ENCODE measurements at places on chromosomes 2 and 18.

GRCh38 chr2:226216575-226216974 is 583.0 kb downstream of the IRS1 start:
- DNase-seq, result no peak

GRCh38 chr2:70496819-70497218 is 56.8 kb downstream of the TGFA start:
- no peak for DNase-seq

- DNase-seq, result no peak
Observed at GRCh38 chr2:40431600-40431955, 20.3 kb downstream of the SLC8A1 start.

DNA sequence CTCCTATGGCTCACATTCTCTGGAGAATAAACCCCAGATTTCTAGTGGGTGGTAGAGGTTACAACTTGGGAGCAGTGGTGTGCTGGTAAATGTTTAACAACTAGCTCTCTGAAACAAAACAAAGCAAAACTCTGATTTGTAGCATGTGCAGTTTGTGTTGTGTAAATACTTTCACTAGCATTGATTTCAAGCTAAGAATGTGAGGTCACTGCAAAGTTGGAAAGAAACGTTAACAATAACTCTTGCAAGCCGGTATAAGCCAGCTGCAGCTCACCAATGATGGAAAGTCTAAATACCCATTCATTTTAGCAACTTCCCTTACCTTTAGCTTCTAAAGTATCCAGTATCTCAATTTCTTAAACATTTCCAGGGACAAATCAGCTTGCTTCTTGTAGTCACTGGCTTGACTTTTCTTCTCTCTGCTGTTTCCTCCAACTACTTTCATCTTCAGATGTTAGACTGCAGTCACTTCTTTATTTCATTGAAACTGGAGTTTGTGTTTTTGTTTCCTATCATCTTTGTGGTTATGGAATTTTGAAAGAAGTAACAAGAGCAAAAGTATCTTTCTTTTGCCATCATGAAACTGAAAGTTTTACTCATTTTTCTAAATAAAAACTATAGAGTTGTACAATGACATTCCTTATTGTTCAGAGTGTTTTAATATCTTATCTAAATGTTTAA is 140.2 kb downstream of the PLCL1 start:
- no peak for DNase-seq

DNA sequence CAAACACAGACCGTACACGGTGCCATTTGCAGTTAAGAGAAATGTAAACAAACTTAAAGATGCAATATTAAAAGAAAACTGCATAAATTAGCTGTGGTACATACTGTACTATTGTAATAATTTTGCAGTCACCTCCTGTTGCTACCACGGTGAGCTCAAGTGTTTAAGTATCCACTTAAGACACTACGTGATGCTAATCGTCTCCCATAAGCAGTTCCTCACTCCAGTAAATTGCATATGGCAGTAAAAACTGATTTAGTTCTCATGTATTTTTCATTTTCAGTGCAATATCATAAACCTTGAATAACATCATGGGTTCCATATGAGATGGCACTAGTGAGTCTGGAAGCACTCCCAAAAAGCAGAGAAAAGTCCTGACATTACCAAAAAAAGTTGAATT is 14.4 kb downstream of the CLEC4F start:
- no peak for DNase-seq

GRCh38 chr2:82875858-82876257 is 1583.2 kb downstream of the SUCLG1 start:
- DNase-seq, result no peak

DNA sequence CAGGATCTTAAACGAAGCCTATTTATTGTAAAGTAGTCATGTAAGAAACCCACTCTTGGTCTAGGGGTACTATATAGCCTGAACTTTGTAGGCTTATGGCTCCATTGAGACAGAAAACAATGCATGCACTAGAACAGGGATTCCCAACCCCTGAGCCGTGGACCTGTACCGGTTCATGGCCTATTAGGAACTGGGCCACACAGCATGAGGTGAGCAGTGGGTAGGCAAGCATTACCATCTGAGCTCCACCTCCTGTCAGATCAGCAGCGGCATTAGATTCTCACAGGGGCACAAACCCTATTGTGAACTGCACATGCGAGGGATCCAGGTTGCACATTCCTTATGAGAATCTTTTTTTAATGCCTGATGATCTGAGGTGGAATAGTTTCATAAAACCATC is 59.2 kb downstream of the ROCK1 start:
- no peak for DNase-seq

- DNase-seq, result no peak
Observed at GRCh38 chr18:55275039-55275901, 312.7 kb downstream of the TCF4 start.

GRCh38 chr2:128617029-128617590 is 298.4 kb upstream of the HS6ST1 start:
- no peak for DNase-seq

GRCh38 chr2:61356261-61356957 is 114.5 kb downstream of the USP34 start:
- DNase-seq, result no peak

DNA sequence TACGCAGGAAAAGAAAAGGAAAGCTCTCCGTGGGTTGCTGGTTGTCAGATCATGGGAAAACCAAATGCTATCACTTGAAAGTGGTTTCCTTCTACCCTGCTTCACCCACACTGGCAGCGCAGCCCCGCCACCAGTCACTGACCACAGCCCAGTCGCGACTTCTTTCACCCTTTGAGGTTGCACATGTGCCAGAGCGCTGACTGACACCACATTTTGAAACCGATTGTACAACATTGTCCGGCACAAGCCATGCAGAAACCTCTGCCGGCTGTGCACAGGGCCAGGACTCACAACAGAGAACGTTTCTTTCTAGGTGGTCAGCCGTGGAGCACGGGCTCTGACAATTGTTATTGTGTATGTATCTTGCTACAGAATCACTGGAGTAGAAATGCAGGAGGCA is 827.2 kb upstream of the POU3F3 start:
- DNase-seq, result no peak

DNA sequence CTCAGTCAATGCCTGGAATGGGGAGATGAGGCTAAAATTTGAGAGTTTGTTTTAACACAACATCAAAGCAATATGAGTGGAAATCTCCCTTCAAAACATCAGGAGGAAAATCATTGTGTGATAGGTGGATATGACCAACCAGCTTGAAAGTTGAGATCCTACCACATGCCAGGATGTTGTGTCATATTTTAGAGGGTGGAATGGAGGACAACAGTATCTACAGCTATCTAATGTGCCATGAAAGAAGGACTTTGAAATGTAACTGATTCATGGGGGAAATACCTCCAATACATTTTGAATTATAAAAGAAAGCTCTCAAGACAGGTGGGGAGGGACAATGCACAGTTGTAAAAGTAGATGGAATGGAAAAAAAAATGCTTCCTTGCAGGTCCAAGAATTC is 87.8 kb downstream of the SP100 start:
- DNase-seq, result no peak

DNA sequence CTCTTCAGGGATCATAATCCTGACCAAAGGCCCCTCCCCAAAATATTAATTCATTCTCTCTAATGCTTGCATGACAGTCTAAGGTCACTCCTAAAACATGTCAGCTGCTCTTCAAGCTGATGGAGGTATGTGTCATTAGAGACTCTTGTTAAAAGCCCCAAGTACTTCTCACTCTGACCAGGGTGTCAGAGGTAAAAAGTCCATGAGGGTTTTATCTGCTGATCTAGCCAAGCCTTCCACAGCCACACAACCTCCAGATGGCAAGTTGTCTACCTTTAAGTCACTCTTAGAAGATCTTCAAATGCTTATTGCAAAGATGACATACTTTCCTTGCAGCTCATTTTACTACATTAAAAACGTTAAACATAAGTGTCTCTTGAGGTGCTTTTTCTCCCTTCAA is 83.6 kb upstream of the ETAA1 start:
- DNase-seq, result no peak

- DNase-seq, result no peak
Observed at GRCh38 chr2:200199576-200200263, 106.8 kb upstream of the SPATS2L start.

GRCh38 chr2:44707945-44708660 is 233.4 kb upstream of the SIX3 start:
- no peak for DNase-seq

GRCh38 chr18:6434481-6434880 is 19.8 kb upstream of the L3MBTL4 start:
- DNase-seq, result no peak

- DNase-seq, result no peak
Observed at GRCh38 chr18:66616523-66616983, 12.7 kb upstream of the CDH19 start.

- no peak for DNase-seq
Observed at GRCh38 chr2:181164699-181165098, 184.3 kb downstream of the UBE2E3 start.
